Brain (organoid and tissue), 16 donors: ENCODE measurements at places on chromosomes 13 and 19. TPM values are rescaled to one million over a fixed set of nuclear protein-coding genes. Genes with fewer than 3 reads are reported as not detected.

FFAR1 gene
- polyA plus RNA-seq: not detected

CERS1 gene
- 104 TPM for polyA plus RNA-seq

ZNF576 gene
- polyA plus RNA-seq: 17.1 TPM

ZNF296 gene
- 2.1 TPM for polyA plus RNA-seq

SERP2 gene
- 33.1 TPM for polyA plus RNA-seq
